ENCODE measurements at places on chromosomes 3 and 15.

GRCh38 chr3:63807961-63808565 lies 11.0 kb upstream of the C3orf49 start:
- DNase-seq: no peak

GRCh38 chr3:30426293-30426993 lies 180.0 kb upstream of the TGFBR2 start:
- peak; percentile 25 for DNase-seq

DNA sequence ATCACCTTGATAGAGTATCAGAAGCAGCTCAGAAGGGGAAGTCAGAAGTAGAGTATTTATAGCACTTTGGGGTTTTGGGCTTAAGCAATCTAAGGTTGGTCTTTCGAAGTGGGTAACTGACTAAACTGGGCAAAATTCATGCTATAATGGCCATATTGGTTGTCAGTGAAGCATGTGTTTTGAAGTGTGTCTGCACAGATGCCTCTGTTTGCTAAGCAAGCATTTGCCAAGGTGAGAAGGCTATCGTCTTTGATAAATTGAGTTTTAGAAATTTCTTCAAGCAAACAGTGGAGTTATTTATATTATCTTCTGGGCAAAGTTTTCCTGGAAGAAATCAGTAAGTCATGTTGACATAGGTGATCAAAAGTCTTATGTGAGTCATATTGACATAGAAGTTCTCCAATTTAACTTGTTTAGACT lies 412.8 kb upstream of the TGFBR2 start:
- no peak for DNase-seq

- DNase-seq: no peak
Observed at GRCh38 chr15:67018026-67018425, 47.4 kb upstream of the SMAD3 start.

DNA sequence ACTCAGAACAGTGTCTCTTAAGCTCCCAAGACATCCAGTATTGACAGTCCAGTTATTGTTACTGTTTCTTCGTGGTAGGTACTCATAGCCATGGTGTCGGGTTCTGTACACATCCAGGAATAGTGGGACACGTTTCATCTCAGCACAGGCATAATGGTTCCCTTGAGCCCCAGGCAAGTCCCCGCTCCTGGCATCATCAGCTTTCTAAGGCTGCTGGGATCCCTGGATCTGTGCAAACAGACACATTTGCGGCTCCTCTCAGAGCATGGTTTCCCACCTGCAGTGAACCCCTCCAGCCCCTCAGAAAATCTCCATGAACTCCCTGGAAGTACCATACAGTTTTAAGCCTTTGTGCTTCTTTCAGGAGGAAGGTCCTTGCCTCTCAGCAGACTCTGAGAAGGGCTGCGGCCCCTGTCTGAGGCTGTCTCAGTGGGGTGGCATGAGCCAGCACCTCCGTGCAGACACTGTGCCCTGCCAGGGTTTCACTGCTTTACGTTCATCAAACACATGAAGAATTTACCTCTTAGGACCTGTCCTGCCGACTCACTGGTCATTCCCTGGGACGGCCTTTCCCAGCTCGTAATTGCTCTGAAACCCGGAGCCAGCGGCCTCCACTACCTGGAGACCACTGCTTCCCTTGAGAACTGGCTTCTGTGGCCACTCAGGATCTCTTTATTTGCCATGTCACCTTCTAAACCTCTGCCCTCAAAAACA lies 124.9 kb downstream of the LRRK1 start:
- DNase-seq: no peak

DNA sequence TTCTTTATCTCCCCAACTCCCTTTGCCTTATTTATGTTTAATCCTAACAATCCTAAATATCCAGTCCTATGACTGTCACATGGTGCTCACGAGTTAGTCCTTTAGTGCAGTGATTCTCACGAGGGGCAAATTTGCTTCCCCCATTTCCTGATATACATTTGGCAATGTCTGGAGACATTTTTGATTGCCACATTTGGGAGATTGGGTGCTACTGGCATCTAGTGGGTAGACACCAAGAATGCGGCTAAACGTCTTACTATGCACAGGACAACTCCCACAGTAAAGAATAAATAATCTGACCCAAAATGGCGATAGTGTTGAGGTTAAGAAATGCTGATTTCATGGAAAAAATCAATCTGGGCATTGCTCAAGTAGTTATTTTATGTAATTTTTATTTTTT lies 466.5 kb downstream of the ROBO2 start:
- no peak for DNase-seq

Measured in midbrain (tissue), 1 donor.